ENCODE measurements at places on chromosomes 5 and 9. TPM values are rescaled to one million over a fixed set of nuclear protein-coding genes. Genes with fewer than 3 reads are reported as not detected.

GABRA1 gene
- not detected for total RNA-seq

DNA sequence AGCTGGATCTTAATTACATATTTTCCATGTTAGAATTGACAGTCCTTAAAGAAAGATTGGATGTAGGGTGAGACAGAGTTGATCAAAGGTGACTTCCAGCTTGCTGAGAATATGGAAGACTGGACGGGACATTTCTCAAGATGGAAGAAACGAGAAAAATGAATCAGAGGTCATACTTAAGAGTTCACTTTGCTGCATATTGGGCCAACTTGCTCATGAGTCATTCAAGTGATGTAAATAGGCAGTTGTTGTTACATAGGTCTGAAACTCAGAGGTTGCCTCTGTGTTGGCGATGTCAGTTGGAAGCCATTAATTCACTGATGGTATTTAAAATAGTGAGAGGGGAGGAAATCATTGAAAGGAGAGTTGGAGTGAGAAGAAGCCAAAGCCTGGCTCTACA, 132.8 kb downstream of the CD180 start:
- H3K4me3 ChIP-seq = no peak overlapping the region
- no peaks in the 10 kb centered on the region for H3K36me3 ChIP-seq
- peak overlapping the region; percentile 41 for H3K27ac ChIP-seq
- DNase-seq = no peak

BHMT gene
- 1.0 TPM for total RNA-seq

GRCh38 chr9:6418764-6419163, 5.8 kb downstream of the UHRF2 start:
- DNase-seq = no peak
- peaks cover 34% of the 10 kb centered on the region for H3K4me1 ChIP-seq
- H3K27me3 ChIP-seq = no peaks in the 10 kb centered on the region
- H3K4me3 ChIP-seq = no peak overlapping the region

ZNF366 gene
- 2.7 TPM for total RNA-seq

SLC6A3 gene
- total RNA-seq = not detected

DNA sequence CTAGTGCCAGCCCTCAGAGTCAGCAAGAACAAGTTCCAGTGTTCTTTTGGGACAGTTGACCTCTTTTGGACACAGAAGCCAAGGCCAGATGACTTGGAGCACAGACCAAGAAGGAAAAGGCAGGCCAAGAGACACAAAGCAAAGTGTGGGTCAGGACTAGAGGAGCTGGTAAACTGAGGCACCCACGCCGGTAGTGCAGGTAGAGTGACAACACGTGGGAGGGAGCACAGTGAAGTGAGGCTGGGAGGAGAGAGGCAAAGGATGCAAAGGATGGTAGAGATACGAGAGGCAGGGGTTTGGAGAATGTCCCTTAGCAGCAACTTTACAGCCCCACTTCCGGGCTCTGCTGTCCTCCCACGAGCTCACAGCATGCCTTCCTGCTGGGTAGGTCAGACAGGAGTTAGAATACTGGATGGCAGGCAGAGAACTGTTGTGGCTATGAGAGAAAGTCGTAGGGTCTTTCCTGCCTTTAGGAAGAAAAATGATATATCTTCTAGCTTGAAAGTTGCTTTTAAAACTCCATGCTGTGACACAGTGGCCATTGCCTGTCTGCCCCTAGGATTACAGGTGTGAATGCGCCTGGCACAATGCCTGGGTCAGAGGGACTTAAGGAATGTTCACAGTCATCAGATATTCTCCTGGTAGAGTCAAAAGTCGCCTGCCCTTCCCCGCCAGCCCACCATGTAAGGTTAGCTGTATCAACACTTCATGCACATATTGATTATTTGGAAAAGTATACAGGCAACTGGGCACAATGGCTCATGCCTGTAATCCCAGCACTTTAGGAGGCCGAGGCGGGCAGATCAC, 97.9 kb downstream of the PDE8B start:
- no peak overlapping the region for H3K4me3 ChIP-seq
- no peaks in the 10 kb centered on the region for H3K36me3 ChIP-seq
- H3K27ac ChIP-seq = no peak overlapping the region
- no peaks in the 10 kb centered on the region for H3K27me3 ChIP-seq
- DNase-seq = no peak

DNA sequence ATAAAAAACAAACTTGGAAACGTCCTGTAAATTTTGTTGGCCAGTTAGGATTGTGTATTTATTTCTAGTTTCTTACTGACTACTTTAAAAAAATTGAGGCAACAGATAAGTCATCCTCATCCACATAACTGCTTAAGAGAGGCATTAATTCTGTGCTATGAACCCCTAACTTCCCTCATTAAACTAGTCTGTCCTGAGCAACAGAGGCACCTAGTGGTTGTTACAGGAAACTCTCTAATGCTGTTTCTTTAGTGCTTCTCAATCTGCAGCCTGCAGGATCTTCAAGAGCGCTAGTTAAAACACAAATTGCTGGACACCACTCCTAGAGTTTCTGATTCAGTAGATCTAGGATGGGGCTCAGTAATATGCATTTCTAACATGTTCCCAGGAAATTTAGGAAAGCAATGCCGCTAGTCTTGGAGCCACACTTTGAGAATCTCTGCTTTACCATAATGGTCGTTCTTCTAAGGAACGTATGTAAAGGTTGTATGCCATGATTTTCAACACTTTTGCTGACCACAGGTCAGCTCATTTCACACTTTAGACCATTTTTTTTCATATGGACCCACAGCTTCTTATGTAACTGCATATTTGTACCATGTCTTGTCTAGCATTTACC, 410.1 kb upstream of the SMARCA2 start:
- no peak overlapping the region for H3K4me3 ChIP-seq
- no peaks in the 10 kb centered on the region for H3K36me3 ChIP-seq

THBS4 gene
- 23.3 TPM for total RNA-seq

- H3K36me3 ChIP-seq = no peaks in the 10 kb centered on the region
- H3K4me1 ChIP-seq = no peaks in the 10 kb centered on the region
- H3K4me3 ChIP-seq = no peak overlapping the region
- H3K27me3 ChIP-seq = no peaks in the 10 kb centered on the region
- DNase-seq = no peak
- no peak overlapping the region for H3K27ac ChIP-seq
Observed at GRCh38 chr5:168987543-168988300, 313.2 kb downstream of the SLIT3 start.

DNA sequence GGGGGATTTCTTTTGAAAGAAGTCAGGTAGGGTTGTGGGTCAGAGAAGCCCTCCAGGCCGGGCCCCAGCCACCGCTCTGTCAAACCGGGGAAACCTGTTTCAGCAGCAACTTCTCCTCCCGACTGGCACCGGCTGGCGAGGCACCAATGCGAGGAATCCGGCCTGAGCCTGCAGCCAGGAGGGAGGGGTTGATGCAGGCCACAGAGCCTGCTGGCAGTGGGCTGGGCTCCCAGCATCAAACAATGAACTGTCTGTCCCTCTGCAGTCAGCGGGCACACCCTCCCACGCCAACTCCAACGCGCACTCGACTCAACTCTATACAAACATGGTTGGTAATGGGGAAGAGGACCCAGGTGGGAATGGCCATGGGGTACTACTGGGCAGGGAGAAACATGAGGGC, 12.1 kb downstream of the PCDH1 start:
- H3K27ac ChIP-seq = no peak overlapping the region
- H3K4me1 ChIP-seq = no peaks in the 10 kb centered on the region
- DNase-seq = no peak

DNA sequence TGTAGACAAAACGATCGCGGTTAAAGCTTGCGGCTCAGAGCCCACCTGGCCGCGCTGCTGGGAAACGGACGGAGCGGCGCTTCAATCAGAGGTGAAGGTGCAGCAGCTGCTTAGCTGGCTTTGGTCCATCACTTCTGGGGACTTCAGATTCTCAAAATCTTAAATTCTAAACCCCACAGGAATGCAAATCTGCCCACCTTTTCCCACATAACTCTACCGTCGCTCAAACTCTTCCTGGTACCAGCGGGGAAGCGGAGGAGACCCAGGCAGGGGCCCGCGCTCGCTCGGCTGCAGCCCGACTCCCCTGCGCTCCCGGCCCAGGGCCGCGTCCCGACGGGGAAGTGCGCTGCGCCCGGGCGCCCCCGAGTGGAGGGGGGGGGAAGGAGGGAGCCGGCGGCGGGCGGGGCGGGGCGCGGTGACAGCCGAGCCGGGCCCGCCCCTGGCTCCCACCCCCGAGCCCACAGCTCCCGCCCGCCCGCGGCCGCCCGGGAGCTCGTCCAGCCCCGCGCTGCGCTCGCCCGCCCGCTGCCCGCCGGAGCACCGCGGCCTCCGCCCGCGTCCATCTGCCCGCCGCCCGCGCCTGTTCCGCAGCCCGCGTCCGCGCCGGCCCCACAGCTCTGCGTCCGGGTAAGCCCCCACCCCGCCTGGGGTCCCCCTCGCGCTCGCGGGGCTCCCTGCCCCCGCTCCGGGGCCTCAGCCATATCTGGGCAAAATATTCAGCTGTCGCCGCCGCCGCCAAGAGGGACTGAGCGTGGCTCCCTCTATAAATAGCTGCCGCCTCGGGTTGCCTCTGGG, at the start of gene TMOD1:
Gene TMOD1 (plus strand): TSS at position 490 of the 795 bp plus-strand sequence. CDS start 22,523 bp downstream, outside the sequence.
- DNase-seq = peak; percentile 82
- peaks cover 43% of the 10 kb centered on the region for H3K4me1 ChIP-seq
- no peaks in the 10 kb centered on the region for H3K27me3 ChIP-seq
- peak within 1 kb of the TSS; percentile 97 for H3K27ac ChIP-seq

GRCh38 chr5:14659821-14660607, 4.5 kb upstream of the OTULIN start:
- no peak overlapping the region for H3K27ac ChIP-seq
- no peaks in the 10 kb centered on the region for H3K27me3 ChIP-seq
- H3K4me3 ChIP-seq = no peak overlapping the region
- H3K36me3 ChIP-seq = no peaks in the 10 kb centered on the region
- H3K4me1 ChIP-seq = peaks cover 8% of the 10 kb centered on the region

- no peaks in the 10 kb centered on the region for H3K27me3 ChIP-seq
- peaks cover 12% of the 10 kb centered on the region for H3K4me1 ChIP-seq
- no peak overlapping the region for H3K4me3 ChIP-seq
- H3K36me3 ChIP-seq = no peaks in the 10 kb centered on the region
Observed at GRCh38 chr5:56350597-56351170, 117.6 kb upstream of the ANKRD55 start.

FAM240B gene
- not detected for total RNA-seq

- no peaks in the 10 kb centered on the region for H3K27me3 ChIP-seq
- no peak overlapping the region for H3K4me3 ChIP-seq
Observed at GRCh38 chr5:164076556-164076955, 571.1 kb downstream of the MAT2B start.

PCSK5 gene
- total RNA-seq = 1.3 TPM

DNA sequence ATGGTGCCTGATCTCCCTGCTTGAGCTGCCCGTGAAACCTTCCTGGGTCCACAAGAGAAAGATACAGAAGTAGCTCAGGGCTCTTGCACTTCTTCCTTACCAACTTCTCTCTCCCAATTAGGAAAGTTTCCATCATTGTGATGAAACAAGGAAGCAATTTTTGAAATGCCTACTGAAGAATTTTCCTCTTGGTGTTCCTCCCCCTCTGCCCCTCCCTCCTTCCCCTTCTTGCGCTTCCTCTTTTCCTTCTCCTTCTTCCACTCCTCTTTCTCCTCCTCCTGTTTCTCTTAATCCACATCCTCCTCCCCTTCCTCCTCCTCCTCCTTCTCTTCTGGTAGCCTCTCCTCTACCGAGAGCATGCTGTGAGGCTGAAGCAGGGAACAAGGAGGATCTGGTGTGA, 36.3 kb upstream of the OTULINL start:
- no peak overlapping the region for H3K4me3 ChIP-seq
- DNase-seq = no peak
- H3K27ac ChIP-seq = no peak overlapping the region
- no peaks in the 10 kb centered on the region for H3K36me3 ChIP-seq
- H3K27me3 ChIP-seq = no peaks in the 10 kb centered on the region
- no peaks in the 10 kb centered on the region for H3K4me1 ChIP-seq

GRCh38 chr5:43837091-43837490, 234.1 kb downstream of the NNT start:
- no peak overlapping the region for H3K27ac ChIP-seq
- H3K27me3 ChIP-seq = no peaks in the 10 kb centered on the region
- H3K36me3 ChIP-seq = no peaks in the 10 kb centered on the region
- no peaks in the 10 kb centered on the region for H3K4me1 ChIP-seq
- H3K4me3 ChIP-seq = no peak overlapping the region
- DNase-seq = no peak

PCDHA9 gene
- not detected for total RNA-seq

DNA sequence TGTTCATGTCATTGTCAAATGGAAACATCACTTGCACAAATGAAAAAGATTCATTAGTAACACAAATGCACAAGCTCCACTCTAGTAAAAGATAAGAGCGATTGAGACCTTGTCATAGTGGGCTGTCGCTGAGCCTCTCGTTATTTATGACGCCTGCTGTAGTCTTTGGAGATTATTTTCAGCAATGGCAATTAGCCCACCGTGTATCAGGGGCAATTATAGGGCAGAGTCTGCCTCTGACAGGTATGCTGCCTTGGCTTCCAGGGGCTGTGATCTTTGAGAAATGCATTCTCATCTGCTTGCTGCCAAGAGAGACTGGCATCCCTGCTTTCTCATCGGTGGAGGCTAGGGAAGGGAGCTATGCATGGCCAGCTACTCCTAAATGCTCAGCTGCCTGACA, 426.8 kb upstream of the CLINT1 start:
- no peak overlapping the region for H3K27ac ChIP-seq
- H3K4me1 ChIP-seq = no peaks in the 10 kb centered on the region
- no peaks in the 10 kb centered on the region for H3K27me3 ChIP-seq
- no peak overlapping the region for H3K4me3 ChIP-seq

FOXD4L6 gene
- not detected for total RNA-seq

- H3K27me3 ChIP-seq = no peaks in the 10 kb centered on the region
- no peaks in the 10 kb centered on the region for H3K4me1 ChIP-seq
- no peaks in the 10 kb centered on the region for H3K36me3 ChIP-seq
- no peak overlapping the region for H3K4me3 ChIP-seq
Observed at GRCh38 chr5:121741156-121741555, 110.5 kb upstream of the FTMT start.

DNA sequence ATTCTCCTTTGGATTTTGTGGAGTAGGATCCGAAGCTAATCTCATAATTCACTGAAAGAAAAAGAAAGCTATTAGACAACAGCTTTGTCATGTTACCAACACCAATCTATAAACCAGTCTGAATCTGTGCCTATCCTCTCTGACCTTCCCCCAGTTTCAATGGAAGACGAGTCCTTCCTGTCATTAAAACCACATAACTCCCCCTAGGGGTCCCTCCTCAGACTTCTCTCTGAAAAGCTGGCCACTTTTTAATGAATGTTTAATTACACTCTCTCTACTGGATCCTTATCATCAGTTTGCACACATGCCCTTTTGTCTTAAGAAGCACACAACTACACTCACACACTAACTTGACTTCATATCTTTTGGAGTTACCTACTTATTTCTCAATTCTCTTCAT, 98.0 kb upstream of the TSLP start:
- no peaks in the 10 kb centered on the region for H3K36me3 ChIP-seq
- DNase-seq = no peak
- no peak overlapping the region for H3K4me3 ChIP-seq
- no peak overlapping the region for H3K27ac ChIP-seq
- no peaks in the 10 kb centered on the region for H3K4me1 ChIP-seq

All from gastrocnemius medialis (tissue), 4 donors.